Omental fat pad (tissue), 4 donors: ENCODE measurements at places on chromosomes 4 and X. TPM values are rescaled to one million over a fixed set of nuclear protein-coding genes. Genes with fewer than 3 reads are reported as not detected.

DNA sequence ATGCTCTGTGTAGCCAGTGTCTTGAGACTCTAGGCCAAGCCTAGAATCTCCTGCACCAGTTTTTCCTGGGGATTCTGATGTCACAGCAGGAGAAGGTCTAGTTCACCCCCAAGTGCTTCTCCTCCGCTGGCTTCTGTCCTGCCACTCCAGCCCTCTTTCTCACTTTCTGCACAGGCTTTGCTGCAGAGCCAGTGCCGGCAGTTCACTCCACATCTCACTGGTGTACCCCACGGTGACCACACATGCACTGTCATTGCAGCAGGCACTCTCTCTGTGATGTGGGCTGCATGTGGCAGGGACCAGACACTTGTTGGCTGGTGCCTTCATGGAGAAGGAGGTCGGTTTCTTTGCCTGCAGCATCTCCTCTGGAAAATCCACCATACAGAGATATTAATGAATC is 643.8 kb upstream of the GALNTL6 start:
- no peak for DNase-seq

PRRG3 gene
- 1.2 TPM for total RNA-seq

RNF128 gene
- total RNA-seq, result 1.6 TPM

DNA sequence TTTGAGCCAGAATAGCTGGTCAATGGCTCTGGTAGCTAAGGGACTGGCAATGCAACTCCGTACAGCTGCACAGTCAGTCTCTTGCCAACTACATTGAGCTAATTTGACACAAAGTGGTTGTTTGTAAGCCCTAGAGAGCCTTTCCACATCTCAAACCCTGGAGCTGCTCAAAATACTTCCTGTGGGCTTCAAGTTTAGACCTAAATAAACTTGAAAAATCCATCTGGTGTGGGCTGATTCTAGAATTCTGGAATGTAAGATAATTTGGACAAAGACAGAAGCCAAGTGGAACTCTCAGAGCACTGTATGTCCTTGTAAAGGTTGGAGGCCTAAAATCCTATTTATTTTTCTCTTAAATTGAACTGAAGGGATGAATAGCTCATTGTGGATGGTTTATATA is 380.8 kb downstream of the SPRY1 start:
- DNase-seq, result no peak

SPIN4 gene
- 1.7 TPM for total RNA-seq

GRCh38 chr4:83546786-83547185 is 10.9 kb downstream of the GPAT3 start:
- no peak for DNase-seq

TRPC5OS gene
- total RNA-seq, result not detected

DNA sequence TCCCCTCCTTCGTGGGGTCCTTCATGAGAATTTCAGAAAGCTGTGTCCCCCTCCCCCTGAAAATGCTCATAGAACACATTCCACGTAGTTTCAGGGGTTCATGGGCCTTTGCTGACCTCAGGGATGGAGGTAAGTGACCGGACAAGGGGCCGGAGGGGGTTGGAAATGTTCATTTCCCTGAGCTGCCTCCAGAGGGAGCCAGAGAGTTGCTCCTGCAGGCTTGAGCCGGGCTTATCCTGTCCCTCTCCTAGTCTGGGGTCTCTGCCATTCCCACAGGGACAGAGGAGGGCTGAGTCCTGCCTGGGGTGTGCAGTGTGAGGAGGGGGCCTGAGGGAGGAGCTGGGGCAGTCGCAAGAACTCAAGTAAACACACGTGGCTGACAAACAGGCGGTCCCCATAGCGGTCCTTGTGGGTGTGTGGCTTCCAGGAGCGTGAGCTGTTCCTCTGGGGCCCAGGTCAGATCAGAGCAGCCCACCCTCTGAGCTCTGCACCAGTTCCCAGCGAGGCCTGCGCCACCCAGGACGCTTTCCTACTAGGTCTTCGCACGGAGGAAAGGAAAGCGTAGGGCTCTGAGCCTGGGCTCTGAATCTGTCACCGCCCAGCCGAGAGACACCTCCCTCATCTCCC is 62.5 kb downstream of the WFS1 start:
- DNase-seq, result no peak

GNRHR gene
- total RNA-seq, result not detected

- no peak for DNase-seq
Measured at GRCh38 chr4:89469930-89470375, 162.4 kb upstream of the GPRIN3 start.

DNA sequence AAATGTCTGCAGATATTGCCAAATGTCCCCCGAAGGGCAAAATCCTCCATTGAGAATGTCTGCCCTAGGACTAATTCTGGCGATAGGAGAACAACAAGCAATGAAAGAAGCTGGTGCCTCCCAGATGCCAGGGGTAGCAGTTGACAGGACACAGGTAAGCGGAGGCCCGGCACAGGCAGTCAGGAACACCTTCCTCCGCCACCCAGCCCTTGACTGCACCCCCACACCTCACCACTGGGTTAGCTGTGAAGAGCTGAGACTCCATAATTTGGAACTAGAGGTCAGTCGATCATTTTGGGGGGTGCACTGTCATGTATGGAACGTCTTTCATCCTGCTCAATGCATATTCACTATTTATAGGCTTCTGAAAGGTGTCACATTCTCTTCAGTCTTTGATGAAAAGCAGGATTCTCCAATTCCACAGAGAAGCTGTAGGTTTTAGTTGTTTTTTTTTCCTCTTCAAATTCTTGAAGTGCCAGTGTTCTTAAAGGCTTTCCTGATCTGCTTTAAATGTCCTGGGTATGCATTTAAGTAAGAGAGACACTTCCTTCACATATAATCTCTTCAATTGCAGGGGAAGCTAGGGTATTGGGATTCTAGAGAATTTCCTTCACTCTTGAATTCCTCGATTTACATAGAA is 111.6 kb upstream of the ZFP42 start:
- DNase-seq, result no peak

HHIP gene
- total RNA-seq, result 0.47 TPM

GABRE gene
- total RNA-seq, result 93.3 TPM

SSX4 gene
- total RNA-seq, result not detected

DNA sequence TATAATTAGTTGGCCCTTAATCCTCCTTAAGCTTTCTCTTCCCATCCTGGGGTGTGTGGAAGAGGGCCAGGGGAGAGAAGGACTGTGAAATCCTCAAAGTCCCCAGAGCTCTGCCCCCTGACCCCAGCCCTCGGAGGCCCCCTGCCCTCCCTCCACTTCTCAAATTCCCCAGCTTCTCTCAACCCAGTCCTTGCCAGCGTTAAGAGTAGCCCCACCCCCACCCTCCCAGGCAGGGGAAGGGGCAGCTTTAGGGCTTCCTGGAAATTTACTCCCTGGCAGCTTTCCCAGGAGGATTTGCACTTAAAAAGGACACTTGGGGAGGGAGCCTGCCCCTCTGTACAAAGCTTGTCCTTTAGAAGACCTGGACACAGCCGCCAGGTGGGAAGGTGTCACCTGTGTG is 11.8 kb upstream of the CD40LG start:
- no peak for DNase-seq

GRCh38 chr4:110068248-110068647 is 130.2 kb downstream of the ELOVL6 start:
- DNase-seq, result no peak

BTK gene
- 7.7 TPM for total RNA-seq

BEND2 gene
- total RNA-seq, result not detected

LEF1 gene
- 4.3 TPM for total RNA-seq

GRCh38 chr4:1044469-1045192 is 33.2 kb downstream of the FGFRL1 start:
- DNase-seq, result no peak

RAI2 gene
- 15.5 TPM for total RNA-seq

DNA sequence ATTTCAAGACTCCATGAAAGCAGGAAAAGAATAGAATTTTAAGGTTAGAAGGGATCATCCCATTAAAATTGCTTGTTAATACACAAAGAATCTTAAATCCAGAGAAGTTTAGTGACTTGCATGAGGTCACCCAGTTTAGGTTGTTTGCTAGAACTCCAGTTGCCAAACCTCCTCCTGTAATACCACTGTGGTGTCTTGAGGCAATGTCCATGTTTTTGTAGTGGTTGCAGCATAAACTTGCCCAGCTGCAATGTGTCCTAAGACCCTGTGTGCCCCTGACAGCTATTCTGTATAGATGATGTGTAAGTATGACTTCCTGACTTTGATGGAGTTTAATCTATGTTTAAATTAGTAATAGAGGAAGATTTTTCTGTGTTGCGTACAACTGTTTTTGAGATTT is 6.3 kb downstream of the SFRP2 start:
- DNase-seq, result no peak

DNA sequence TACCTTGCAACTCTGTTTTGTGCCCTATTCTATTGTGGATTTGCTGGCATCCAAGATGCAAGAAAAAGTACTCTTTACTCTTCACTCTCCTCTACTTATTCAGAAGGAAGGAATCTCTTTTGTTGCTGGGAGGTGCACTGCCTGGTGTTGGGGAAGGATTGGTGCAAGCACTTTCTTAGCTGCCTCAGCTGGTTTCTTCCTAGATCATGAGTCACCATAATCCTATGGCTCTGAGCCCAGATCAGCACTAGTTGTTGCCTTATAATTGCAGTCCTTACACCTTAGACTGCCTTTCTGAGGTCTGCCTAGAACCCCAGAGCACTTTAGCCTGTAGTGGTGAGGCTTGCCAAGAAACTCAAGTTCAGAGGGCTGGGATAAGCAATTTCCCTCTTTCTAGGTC is 37.0 kb upstream of the CT83 start:
- DNase-seq, result no peak

GRCh38 chr4:166146806-166147540 is 273.9 kb downstream of the TLL1 start:
- no peak for DNase-seq

GRCh38 chrX:77977095-77977494 is 7.7 kb upstream of the PGAM4 start:
- no peak for DNase-seq
